Effector memory CD8-positive, alpha-beta T cell (primary cell): ENCODE measurements at places on chromosomes 16 and 17.

DNA sequence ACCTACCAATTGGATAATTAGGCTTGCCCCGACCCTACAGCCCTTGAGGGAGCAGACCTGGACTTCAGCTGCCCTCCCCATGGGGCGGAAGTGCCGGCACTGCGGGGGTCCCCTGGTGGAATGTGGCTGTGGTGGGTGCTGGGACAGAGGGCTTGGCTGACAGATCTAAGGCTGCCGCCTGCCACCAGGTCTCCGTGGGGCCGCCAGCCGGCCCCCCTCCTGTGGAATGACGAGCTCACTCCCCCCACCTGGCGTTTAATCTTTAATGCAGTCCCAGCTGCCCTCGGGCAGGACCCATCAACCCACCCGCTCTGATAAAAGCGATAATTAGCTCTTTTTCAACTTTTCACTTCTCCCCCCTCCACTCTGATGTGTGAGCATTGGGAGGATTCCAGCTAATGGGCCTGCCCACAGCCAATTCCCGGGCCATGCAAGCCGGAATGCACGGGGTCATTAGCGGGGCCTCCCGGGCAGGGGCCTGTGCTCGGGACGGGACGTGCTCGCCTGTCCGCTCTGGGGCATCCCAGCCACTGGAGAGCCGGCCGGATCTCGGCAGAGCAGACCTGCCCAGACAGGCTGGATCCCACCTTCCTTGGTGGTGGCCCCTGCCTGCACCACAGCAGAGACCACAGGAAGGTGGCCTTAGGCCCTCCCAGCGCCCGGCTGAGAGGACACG, 28.3 kb upstream of the GOSR2 start:
- H3K36me3 ChIP-seq, result no peaks in the 10 kb centered on the region
- H3K27me3 ChIP-seq, result peaks cover 67% of the 10 kb centered on the region
- no peak overlapping the region for H3K4me3 ChIP-seq
- H3K27ac ChIP-seq, result no peak overlapping the region
- no peak for DNase-seq

- H3K27ac ChIP-seq, result no peak within 1 kb of the TSS
- peaks cover under 1% of the 10 kb centered on the region for H3K4me1 ChIP-seq
- no peak within 1 kb of the TSS for H3K4me3 ChIP-seq
- no peak for DNase-seq
- H3K36me3 ChIP-seq, result no peaks in the 10 kb centered on the region
- H3K27me3 ChIP-seq, result peaks cover 10% of the 10 kb centered on the region
These were observed at the start of gene C16orf89 for GRCh38 chr16:5065813-5066212. TSS of gene C16orf89 (minus strand) at chr16:5065956. CDS start at chr16:5065908, 48 bp downstream.

- no peak for DNase-seq
- H3K4me1 ChIP-seq, result peaks cover 2% of the 10 kb centered on the region
- H3K27ac ChIP-seq, result no peak overlapping the region
These were observed 49.4 kb downstream of the CCDC42 start for GRCh38 chr17:8695241-8695640.

- peaks cover 54% of the 10 kb centered on the region for H3K4me1 ChIP-seq
- peaks cover 65% of the 10 kb centered on the region for H3K36me3 ChIP-seq
- H3K27me3 ChIP-seq, result no peaks in the 10 kb centered on the region
- DNase-seq, result peak; percentile 37
- H3K27ac ChIP-seq, result peak overlapping the region; percentile 97
- H3K4me3 ChIP-seq, result peak overlapping the region; percentile 94
These were observed 831 bp downstream of the RPL13 start for GRCh38 chr16:89561142-89561883.
